Mesenteric fat pad (tissue), 1 donor: ENCODE measurements at places on chromosomes 7 and 10. TPM values are rescaled to one million over a fixed set of nuclear protein-coding genes. Genes with fewer than 3 reads are reported as not detected.

DNA sequence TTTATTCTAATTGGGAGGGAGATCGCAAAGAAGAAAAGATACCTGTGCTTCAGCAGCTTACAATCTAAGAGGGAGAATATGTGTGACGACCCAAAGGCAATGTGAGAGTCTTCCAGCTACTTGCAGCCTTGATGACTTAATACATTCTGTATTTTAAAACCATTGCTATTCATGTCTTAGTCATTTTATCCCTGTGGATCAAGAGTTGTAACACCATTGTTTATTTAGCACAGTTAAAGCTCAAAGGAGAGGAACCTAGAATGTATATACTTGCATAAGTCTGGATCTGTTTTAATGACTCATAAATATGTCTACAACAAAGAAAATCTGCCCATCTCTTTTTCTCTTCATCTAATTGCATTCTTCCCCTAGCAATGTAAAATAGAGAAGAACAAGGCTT, 117.9 kb upstream of the DLX6 start:
- no peak for DNase-seq

GRCh38 chr10:8129438-8129837, 75.0 kb downstream of the GATA3 start:
- DNase-seq = no peak

DNA sequence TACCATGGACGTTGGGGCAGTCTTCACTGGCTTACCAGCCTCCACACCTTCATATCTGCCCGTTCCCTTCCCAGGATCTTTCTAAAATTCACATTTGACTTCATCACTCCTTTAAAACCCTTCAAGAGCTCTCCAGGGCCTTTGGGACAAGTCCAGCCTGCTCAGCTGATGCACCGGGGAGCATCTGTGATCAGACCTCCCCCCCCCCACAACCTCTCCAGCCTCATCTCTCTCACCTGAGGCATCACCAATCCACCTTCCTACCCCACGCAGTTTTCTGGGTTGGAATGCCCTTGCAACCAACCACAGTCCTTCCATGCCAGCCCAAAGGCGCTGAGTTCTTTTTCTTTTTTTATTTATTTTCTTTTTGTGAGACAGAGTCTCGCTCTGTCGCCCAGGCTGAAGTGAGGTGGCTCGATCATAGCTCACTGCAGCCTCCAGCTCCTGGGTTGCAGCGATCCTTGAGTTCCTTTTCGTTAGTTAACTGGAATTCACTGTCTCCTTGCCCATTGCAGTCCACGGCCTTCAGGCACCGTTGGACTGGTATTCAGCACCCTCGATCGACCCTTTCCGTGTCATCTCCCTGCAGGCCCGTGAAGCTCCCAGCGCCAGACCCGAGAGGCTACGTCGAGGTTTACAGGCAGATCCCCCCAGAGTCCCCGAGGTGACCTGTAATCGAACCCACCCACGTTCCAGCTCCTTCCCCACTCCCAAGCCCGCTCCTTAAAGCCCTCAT, 654 bp downstream of the ALKBH4 start:
- DNase-seq = no peak

DNA sequence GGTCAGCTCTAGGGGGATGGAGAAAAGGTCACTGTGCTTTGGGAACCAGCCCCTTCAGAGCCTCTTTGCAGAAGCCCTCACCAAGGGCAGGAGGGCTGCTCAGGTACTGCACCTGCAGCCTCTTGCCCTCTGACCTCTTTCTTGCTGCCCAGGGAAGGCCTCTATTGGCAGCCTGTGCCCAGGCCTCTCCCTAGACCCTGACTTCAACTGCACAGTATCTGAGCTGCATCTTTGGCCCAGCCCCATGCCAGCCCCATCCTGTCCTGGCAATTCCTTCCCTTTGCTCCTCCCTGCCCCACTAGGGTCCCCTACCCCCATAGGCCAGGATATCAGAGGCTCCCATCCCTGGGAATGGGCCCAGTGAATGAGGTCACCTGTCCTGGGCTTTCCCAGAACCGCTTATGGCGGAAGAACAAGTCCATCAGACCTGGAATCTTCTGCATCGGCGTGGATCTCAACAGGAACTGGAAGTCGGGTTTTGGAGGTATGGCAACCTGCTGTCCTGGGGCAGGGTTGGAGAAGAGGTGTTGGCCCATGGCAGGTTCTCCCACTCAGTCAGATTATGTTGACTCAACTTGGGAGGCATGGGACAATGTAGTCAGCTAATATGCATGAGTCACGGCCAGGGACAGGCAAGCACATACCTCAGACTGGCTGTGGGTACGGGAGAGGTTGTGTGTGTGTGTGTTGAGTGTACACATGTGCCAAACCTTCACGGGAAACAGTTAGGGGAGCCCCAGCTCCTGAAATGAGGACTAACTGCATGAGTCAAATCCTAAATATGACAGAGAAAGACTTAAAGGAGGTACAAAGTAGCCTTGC, 17.1 kb upstream of the CPA1 start:
- no peak for DNase-seq

The SFTPD gene
- not detected for total RNA-seq

DNA sequence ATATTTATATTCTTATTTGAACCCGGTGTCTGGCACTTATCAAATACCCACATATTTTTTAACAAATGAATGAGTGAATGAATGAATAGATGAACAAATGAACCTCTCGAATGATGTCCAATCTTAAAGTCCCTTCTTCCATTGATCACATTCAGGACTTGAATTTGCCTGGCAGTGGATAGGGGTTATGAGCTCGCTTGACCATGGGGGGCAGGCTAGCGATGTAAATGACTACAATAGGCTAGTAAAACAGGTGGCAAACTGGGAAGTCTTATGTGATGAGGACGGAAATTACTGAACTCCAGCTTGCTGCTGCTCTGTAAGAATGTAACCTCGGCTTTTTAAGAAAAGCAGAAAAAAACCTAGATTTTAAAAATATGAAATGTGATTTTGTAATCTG, 247.7 kb upstream of the DKK1 start:
- DNase-seq = no peak

DNA sequence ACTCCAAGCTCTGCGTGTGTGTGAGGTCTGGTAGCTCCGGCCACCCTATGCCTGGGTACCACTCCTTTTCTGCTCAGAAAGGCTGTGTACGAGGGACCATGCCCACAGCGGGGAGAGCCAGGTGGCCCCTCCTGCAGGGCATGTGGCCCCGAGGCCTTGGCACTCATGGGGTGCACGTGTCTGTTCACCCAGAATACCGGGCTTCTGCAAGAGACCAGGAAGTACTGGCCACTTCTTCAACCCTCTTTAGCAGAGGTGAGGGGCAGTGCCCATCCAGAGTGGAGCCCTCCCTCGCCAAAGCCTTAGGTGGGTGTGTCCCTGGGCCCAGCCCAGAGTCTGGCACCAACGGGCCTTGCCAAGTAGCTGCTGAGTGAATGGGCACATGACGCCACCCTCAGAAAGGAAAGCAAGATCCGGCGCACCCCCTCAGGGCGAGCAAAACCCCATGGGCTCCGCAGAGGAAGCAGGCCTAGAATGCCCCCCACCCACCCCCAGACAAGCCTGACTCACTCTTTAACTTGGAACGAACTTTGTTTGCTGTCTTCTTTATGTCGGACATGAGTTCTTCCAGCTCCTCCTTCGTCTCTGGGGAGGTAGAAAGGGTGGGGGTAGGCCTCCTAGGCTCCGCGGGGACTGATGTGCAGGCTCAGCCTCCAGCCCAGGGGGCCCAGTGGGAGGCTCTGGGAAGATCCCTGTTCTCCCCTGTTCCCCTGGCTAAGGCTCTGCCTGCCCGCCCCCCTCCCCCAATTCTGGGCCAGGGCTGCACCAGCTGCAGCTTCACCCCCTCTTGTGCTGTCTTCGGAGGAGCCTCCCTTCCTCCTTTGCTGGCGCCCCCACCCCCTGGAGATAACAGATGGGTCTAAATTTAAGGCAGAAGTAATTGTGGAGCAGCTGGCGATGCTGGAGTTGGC, 14.6 kb downstream of the STX1A start:
- no peak for DNase-seq

DNA sequence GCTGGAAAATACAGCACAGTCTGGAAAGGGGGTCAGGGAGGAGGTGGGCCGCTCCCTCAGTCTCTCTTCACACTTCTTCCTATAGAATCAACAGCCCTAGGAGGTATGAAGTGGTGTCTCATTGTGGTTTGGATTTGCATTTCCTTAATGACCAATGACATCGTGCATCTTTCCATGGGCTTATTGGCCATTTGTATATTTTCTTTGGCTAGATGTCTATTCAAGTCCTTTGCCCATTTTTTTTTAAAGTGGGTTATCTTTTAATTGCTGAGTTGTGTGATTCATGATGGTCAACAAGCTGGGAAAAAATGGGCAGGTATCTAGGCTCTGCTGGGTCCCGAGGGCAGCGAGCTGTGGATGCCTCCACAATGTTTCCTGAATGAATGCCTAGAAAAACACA, 29.1 kb downstream of the TMEM130 start:
- DNase-seq = no peak

The IL15RA gene
- 24.6 TPM for total RNA-seq

- DNase-seq = no peak
These were observed 131.3 kb downstream of the FAM53B start for GRCh38 chr10:124612611-124613498.

- no peak for DNase-seq
These were observed 56.5 kb downstream of the COL13A1 start for GRCh38 chr10:69858201-69858600.

The RALA gene
- 26.7 TPM for total RNA-seq

The NEUROD6 gene
- total RNA-seq = not detected

GRCh38 chr7:136940917-136941316, 72.5 kb downstream of the CHRM2 start:
- no peak for DNase-seq
